ENCODE measurements at places on chromosomes 3 and 15.

DNA sequence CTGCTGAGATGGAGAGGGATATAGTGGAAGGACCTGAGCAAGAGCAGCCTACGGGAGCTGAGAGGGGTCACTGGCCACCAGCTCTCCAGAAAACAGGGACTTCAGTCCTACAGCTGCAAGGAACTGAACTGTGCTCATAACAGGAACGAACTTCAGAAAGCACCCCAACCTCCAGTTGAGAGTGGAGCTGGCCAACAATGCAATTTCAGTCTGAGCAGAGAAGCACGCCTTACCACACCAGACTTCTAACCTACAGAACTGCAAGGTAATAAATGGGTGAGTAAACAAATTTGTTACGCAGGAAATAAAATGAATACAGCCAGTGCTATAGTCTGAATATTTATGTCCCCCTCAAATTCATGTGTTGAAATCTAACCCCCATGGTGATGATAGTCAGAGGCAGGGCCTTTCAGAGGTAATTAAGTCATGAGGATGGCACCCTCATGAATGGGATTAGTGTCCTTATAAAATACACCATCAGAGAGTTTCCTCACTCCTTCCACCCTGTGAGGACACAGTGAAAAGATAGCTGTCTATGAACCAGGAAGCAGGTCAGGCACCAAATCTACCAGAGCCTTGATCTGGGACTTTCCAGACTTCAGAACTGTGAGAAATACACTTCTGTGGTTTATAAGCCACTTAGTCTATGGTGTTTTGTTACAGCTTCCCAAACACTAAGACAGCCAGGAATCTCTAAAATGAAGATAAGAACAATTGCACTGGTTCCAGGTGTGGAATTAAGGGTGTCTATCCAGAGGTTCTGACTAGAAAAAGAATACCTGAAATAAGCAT, 58.6 kb downstream of the SYNM start:
- no peak for DNase-seq

GRCh38 chr15:96332637-96333121, 2.2 kb downstream of the NR2F2 start:
- no peak for DNase-seq

GRCh38 chr15:42820811-42821210, 83.9 kb upstream of the CDAN1 start:
- DNase-seq, result no peak

DNA sequence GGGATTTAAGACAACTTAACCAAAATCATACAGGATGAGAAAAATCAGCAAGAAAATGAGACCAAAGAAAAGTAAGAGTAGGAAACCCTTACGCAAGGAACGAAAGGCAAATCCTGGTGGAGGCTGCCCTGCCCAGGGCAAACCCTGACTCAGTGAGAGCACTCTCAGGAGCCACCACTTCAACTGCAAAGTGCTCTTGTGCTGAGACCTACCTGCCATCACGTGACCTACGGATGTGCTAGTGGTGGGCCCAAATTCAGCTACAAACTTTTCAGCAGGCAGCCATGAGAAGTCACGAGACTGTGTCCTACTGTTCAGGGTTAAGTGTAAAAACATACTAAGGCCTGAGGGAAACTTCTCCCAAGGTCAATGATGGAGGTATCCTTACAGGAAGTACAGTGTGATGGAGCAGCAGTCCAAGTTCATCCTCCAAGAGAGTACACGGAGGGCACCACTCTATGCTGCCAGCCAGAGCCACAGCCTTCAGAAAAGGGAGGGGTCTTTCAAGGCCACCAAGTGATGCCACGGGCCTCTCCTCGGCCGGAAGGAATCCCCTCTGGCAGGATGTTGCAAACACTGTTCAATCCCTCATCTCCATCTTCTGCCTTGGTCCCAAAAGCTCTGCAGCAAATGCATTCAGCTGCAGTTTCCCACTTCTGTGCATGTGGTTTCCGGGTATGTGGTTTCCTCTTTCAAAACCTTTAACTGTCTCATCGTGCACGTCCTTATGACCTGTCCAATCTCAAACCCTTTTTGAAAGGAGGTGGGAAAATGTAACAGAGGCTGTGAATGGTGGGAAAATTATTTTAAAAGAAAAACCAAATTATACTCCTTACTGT, 9.5 kb downstream of the CHSY1 start:
- DNase-seq, result no peak

DNA sequence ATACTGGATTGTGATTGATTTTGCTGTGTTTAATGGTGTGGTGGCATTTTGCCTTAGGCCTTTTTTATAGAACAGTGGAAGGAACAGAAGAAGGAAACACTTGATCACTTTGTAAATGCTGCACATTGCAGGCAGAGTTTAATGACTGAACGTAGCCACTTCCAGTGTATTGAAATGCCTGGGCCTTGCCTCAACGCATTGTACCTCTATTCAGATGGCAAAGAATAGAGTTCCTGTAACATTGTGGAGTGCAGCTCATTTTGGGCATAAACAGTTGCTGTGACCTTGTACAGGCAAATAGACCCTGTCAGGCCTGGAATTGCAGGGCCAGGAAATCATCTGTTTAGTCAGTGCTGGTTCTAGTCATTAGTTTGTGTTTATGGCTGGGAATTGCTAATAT, 225.0 kb downstream of the EPHA3 start:
- no peak for DNase-seq

GRCh38 chr15:66016199-66016598, 146.9 kb downstream of the RAB11A start:
- no peak for DNase-seq

DNA sequence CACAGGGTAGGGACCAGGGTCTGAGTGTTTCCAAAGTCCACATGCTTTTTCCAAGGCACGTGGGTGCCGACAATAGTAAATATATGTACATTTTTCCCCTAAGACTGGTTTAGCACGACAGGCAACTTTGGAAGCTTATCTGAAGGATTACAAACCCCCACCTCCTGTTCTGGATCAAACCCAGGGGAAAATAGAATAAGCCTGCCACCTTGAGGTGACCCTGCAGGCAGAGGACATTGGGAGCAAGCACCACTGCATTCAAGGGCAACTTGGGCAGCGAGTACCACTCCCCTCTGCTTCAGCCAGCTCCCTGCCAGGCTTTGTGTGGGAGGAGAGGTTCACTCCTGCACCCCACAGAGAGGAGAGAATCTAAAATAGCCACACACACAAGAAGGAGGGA, 44.8 kb downstream of the KBTBD12 start:
- no peak for DNase-seq

- no peak for DNase-seq
Observed at GRCh38 chr3:87004883-87005282, 13.9 kb upstream of the VGLL3 start.

DNA sequence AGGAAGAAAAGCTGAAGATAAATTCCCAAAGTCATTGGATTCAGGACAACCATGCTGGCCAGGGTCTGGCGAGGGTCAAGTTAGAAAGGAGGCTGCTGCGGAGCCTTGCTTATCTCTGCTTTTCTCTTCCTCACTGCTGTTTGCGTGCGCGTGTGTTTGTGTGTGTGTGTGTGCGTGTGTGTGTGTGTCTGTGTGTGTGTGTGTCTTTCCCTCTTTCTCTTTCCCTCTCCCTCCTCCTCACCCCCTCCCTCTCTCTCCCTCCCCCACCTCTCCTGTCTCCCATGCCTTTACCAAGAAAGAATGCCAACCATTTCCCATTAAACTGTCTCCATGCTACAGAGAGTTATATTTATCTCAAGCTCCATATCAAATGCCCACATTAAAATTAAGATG, at the start of gene COLQ:
TSS of gene COLQ (minus strand) at position 134 of the 393 bp plus-strand sequence. CDS start at position 53, 81 bp downstream.
- no peak for DNase-seq

GRCh38 chr15:73924171-73924921, 1.9 kb upstream of the LOXL1 start:
- DNase-seq, result peak; percentile 31

DNA sequence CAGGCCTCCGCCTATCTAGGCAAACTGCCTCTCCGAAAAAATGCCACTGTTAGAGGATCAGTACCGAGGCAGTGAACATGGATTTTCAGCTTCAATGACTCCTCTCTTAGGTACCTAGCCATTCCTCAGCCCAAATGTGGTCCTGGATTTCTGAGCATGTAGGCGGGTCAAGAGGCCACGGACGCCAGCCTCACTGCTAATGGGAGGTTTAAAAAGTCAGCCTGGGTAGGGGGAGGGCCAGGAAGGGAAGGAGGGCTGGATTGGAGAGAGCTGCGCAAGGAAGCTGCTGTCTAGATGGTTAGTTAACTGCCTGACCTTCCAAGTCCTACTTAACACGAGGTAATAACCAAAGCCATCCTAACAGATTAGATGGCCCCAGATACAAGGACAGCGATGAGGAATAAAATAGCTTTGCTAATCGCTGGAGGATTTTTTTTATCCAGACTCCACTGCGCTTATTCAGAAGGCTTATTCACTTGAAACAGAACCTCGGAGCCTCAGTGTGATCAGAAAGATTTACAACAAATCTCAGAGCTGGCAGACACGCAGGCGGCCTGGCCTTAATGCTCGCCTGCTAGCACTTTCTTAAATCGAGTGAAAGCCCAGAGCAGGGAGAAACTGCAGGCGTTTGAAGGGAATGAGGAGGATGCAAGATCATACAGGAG, 34.3 kb downstream of the TLE3 start:
- no peak for DNase-seq
